ENCODE measurements at places on chromosomes 4 and X.

DNA sequence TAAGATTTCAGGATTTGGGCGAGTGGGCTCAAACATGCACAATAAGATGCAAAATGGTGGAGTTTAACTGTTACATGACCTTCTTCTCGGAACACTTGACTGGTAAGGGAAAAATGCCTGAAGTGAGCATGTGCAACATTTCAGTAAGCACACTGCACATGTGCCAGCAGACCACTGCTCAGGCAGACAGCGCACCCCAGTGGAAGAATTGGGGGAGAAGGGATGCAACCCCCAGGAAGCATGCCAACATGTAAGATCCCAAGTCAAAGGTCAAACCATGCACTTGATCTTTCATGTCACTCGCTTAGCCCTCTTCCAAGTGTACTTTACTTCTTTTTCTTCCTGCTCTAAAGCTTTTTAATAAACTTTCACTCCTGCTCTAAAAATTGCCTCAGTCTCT is 256.3 kb downstream of the CENPC start:
- no peak for DNase-seq

DNA sequence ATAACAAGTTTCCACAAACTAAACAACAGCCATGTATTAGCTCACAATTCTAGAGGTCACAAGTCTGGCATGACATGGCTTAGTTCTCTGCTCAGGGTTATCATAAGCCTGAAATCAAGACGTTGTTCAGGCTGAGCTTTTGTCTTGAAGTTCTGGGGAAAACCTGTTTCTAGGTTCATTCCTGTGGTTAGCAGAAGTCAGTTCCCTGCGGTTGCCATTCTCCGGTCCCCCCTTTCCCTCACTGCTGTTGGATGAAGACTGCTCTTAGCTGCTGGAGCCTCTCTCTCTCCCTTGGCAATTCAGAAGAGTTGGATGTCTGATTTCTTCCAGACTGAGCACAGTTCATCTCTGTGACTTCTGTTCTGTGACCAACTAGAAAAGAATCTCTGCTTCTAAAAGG is 962.6 kb downstream of the PCDH7 start:
- DNase-seq: no peak

- no peak for DNase-seq
These were observed 25.1 kb downstream of the RAB9B start for GRCh38 chrX:103806862-103807474.

GRCh38 chr4:75668596-75668995 is 4.6 kb downstream of the G3BP2 start:
- DNase-seq: no peak

GRCh38 chrX:40483502-40483901 is 97.3 kb upstream of the ATP6AP2 start:
- no peak for DNase-seq

- DNase-seq: no peak
These were observed 2.2 kb upstream of the AFM start for GRCh38 chr4:73479323-73479722.

DNA sequence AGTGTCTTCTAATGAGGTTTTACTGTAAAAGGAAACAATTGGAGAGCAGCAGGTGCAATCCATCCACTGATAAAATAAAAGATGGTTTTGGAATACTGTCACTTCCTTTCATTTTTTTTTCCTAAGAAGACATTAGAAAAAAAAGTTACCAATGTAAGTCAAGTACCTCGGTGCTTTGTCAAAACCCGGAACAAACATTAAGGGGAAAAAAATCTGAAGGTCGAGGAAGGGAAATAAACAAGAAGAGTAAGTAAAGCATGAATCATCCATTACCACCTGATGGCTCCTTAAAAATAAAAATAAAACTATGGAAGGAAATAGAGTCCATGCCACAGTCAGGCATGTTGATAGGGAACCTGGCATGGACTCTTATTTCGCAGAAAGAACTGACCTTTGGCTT is 15.3 kb upstream of the XPNPEP2 start:
- no peak for DNase-seq

- no peak for DNase-seq
These were observed 24.5 kb downstream of the SH3RF1 start for GRCh38 chr4:169246279-169246678.

- DNase-seq: no peak
These were observed 67.9 kb upstream of the CAPN6 start for GRCh38 chrX:111338095-111338698.

- no peak for DNase-seq
These were observed 315.4 kb upstream of the GRIA3 start for GRCh38 chrX:122868631-122869030.

DNA sequence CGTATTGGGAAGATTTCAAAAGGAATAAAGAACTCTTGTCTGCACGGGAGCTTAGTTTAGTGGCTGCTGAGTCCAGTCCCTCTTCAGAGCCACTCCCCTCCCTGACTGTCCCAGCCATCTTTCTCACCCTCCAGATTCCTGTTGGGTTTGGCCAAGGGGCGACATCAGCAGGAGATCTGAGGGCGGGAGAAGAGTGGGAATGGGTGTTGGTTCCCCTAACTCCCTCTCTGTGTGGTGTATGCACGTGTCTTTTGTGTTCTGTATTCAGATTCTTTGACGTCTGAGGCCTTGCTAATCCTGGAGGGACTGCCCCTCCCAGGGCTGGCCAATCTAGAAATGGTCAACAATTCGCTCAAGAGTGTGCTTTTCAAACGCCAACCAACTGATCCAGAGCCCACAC is 37.4 kb downstream of the CYTL1 start:
- no peak for DNase-seq

GRCh38 chr4:152448038-152448707 is 87.7 kb downstream of the FBXW7 start:
- DNase-seq: no peak

DNA sequence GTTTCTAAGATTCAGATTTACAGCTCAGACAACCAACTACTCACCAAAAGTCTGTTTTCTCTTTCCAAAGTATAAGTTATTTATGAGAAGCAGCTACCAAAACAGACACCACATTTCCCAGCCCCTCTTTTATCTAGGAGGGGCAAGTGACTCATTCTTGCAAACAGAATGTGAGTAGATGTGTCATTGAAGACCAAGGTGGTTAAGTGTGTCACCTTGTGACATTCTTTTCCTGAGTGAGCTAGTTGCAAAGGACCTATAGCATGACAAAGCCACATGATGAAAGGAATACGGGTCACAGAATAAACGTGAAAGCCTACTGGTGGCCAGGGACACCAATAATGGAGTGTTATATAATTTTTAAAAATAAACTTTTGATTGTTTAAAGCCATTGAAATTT is 50.0 kb downstream of the SLC7A11 start:
- DNase-seq: peak; percentile 13

- peak; percentile 3 for DNase-seq
These were observed 138.8 kb downstream of the TEX11 start for GRCh38 chrX:70769659-70770227.

GRCh38 chr4:149574971-149575370 is 240.7 kb downstream of the IQCM start:
- no peak for DNase-seq

GRCh38 chrX:13664020-13664419 is 11.1 kb downstream of the TCEANC start:
- DNase-seq: peak; percentile 12

DNA sequence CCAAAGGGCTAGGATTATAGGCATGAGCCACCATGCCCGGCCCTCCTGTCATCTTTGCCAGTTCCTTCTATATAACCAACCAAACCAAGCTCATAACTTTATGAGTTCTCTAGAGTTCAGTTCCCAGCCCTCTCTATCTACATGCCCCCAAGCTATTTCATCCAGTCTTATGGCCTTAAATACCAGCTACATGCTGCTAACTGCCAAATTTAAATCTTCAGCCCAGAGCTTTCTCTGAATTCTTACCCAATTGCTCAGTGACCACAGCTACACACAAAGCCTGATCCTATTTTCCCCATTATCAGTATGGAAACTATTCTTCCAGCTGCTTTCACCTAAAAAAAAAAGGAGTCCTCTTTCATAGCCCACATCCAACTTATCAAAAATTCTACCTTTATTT is 23.1 kb downstream of the TMEM184C start:
- no peak for DNase-seq

DNA sequence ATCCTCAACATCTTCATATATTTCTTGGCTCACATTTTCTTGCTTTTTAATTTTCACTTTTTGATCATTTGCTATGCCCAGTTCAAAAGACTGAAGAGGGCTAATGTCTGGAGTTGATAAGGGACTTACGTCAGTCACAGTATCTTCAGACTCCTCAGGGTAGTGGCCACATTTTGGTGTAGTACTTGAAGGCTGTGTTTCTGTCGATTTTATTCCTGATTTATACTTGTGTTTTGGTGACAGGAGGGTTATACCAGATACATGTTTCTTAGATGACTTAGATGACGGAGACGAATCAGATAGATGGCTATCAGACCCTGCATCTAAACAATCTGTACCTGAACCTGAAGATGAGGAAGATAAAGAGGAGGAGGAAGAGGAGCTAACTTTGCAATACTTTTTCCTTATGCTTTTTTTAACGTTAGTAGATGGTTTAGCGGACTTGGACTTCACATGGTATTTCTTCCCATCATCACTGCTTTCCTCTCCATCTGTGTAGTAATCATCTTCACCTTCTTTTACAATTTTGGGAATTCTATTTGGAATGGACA is 13.4 kb downstream of the CFAP97 start:
- no peak for DNase-seq

DNA sequence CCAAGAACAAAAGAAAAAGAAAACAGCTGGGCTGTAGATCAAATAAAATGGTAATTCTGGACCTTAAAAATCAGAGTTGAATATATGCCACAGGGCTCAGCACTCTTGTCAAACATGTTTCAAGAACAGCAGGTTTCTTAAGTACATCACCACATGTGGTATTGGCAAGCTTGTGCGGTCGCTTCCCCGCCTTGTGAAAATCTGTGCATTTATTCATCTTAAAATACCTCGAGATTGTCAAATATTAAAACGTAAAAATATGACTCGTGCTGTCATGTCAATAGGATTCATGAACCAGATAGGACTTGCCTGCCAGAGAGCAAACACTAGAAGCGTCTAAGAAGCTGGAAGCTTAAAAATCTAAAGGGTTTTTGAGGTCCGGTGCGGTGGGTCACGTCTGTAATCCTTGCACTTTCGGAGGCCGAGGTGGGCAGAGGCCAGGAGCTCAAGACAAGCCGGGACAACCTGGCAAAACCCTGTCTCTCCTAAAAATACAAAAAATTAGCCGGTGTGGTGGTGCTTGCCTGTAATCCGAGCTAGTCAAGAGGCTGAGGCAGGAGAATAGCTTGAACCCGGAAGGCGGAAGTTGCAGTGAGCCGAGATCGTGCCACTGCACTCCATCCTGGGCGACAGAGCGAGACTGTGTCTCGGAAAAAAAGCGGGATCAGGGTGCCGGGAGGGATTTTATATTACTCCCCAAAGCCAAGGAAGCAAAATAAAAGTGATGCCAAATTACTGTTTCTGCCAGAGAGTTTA is 40.2 kb upstream of the TMEM154 start:
- no peak for DNase-seq

GRCh38 chr4:140150636-140150885 is 3.4 kb downstream of the MAML3 start:
- no peak for DNase-seq

GRCh38 chr4:145186729-145187128 is 6.3 kb upstream of the OTUD4 start:
- DNase-seq: peak; percentile 65

DNA sequence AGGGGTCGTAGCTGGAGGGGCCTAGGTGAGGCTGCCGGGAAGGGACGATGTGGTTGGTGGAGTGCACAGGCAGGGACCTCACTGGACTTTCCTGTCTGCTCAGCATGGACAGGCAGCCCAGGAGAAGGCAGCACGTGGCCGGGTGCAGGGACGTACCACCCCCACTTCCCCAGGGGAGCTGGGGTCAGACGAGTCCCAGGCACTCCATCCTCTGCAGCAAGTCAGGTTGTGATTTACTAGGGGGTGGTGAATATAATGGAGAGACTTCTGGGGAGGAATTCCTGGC is 1.5 kb upstream of the CTBP1 start:
- no peak for DNase-seq

DNA sequence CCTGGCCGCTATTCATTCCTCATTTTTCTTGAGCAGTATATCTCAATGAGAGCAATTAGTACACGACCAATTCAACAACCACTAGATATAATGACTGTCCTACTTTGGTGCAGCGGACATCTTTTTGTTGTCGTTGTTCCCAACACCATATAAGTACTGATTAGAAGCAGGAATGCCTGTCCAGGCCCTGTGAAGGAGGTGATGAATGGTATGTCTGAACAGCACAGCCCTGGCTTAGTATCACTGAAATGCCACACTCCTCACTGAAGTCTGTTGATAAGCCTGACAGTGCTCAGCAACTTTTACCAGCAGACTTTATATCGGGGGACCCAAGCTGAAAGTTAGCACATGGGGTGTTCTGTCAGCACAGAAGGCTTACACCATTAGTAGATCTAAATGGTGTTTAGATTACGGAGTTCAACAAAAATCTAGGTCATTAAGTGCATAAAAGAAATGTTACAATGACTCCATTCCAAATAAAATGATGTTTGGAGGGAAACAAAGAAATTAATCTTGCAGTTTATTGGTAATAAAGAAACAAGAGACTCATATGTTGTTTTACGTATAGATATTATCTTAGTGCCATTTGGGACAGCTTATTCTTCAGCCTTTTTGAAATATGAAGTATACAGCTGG is 228.3 kb upstream of the TTC29 start:
- DNase-seq: no peak

GRCh38 chr4:119135721-119136121 is at the start of gene MYOZ2:
Gene MYOZ2, plus strand, starts transcription at chr4:119135832. Its CDS starts 694 bp downstream, at chr4:119136526.
- no peak for DNase-seq

GRCh38 chr4:173763389-173763788 is 233.4 kb upstream of the HAND2 start:
- no peak for DNase-seq

GRCh38 chr4:56330691-56331090 is 56.6 kb downstream of the AASDH start:
- no peak for DNase-seq

GRCh38 chr4:38782452-38783108 is at the start of gene TLR10:
Gene TLR10, minus strand, starts transcription at chr4:38782990. Its CDS starts 7,400 bp downstream, at chr4:38775590.
- DNase-seq: peak; percentile 69

DNA sequence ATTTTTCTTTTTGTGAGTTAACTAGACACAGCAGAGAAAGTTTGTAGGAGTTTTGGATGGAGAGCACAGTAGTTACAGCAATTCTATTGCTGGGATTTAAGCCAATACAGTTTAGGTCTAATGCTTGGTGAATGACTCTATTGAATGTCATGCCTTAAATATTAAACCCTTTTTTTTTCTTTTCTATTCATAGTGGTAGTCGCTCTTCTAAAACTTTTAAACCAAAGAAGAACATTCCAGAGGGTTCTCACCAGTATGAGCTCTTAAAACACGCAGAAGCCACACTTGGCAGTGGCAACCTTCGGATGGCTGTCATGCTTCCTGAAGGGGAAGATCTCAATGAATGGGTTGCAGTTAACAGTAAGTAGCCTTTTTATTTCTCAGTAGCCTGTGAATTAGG is 34.8 kb upstream of the DCK start:
- no peak for DNase-seq

- DNase-seq: no peak
These were observed 146.1 kb downstream of the PTTG2 start for GRCh38 chr4:38106311-38106710.

DNA sequence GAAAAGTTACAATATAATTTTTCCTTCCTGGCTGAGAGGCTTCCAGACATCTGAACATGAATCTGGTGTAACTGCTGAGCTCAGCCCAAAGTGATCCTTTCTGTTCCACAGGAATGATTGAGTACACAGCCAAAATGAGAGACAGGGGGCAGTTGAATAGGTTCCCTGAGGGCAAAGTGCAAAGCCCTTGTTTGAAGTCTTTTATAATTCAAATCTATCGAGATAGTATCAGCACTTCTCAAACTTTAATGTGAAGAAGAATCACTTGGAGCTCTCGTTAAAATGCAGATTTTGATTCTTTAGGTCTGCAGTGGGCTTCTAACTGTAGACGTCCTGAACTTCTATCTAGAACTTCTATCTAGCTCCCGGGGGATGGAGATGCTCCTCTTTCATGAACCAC is 54.4 kb upstream of the BMP2K start:
- DNase-seq: no peak
